ENCODE measurements at places on chromosomes 4 and X. TPM values are rescaled to one million over a fixed set of nuclear protein-coding genes. Genes with fewer than 3 reads are reported as not detected.

GRCh38 chr4:139553751-139554641 lies 2.0 kb downstream of the SETD7 start:
- no peak for ATAC-seq

The ADH1B gene
- not detected for total RNA-seq

DNA sequence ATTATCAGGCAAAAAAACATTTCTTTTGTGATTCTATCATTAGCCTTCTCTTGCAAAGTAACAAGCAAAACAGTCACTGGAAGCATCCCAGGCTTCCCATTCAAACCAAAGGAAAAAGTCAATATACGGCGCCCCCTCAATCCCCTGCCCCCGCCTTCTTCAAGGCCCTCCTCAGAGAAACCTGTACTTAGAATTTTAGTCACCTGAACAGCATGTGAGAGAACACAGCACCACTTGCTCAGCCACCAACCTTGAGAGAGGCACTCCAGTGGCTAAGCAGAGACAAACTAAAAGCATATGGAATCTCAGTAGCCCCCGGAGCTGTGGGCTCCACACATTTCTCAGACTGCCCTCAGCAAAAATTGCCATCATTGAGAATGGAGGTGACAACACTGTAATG lies 25.2 kb downstream of the LEF1 start:
- ATAC-seq = no peak

- ATAC-seq = no peak
Observed at GRCh38 chr4:183348136-183348535, 25.9 kb upstream of the CLDN24 start.

The LPAR4 gene
- total RNA-seq = not detected

All from activated T-helper 17 cell treated with anti-CD3 and anti-CD28 coated beads, Interleukin-2, amount 50 U/mL, for 72 hours (primary cell).